Activated T-helper 17 cell treated with anti-CD3 and anti-CD28 coated beads, Interleukin-2, amount 50 U/mL, for 72 hours (primary cell): ENCODE measurements at places on chromosomes 12 and 14. TPM values are rescaled to one million over a fixed set of nuclear protein-coding genes. Genes with fewer than 3 reads are reported as not detected.

DNA sequence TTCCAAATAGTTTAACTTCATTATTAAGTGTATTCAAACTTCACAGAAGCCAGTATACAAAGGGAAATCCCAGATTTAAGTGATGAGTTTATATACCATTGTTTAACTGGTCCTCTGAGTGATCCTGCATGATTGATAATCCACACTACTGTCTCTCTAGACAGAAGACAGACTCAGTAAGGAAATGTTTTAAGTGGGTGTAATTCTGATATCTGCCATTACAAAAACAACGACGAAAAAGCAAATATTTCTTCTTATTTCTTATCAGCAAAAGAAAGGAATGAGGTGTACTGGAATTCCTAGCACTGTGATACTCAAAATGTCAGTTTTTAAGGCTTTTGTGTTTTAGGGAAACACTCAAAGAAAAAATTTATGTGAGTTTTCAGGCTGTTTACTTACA is 127.5 kb downstream of the GPHN start:
- ATAC-seq, result no peak

GRCh38 chr12:81991868-81992267 is 232.7 kb upstream of the PPFIA2 start:
- no peak for ATAC-seq

- no peak for ATAC-seq
Observed at GRCh38 chr12:67042697-67043131, 226.4 kb upstream of the CAND1 start.

GRCh38 chr14:101193106-101193844 is 289.8 kb upstream of the RTL1 start:
- ATAC-seq, result no peak

DNA sequence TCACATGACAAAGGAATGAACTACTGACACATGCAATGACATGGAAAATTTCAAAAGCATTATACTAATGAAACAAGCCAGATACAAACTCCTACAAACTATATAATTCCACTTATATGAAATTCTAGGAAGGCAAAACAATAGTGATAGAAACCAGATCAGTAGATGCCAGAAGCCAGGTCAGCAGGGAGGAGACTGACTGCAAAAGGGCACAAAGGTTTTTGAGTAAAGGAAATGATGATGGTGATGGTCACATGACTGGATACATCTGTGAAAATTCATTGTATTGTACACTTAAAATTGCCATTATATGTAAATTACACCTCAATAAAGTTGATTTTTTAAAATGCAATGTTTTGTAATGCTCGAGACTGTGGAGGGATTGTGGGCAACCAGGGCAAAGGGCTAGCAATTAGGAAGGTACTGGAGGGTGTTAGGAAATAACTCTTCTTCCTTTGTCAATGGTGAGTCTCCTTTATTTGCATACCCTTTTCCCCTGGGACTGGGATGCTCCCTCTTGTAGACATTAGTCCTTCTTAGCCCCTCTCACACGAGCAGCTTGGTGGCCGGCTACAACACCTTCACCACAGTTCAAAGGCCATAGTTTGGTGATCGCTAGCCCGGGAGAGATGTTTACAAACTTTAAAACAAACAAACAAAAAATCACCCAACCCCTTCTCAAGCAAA is 6.7 kb upstream of the PRPF40B start:
- no peak for ATAC-seq

DNA sequence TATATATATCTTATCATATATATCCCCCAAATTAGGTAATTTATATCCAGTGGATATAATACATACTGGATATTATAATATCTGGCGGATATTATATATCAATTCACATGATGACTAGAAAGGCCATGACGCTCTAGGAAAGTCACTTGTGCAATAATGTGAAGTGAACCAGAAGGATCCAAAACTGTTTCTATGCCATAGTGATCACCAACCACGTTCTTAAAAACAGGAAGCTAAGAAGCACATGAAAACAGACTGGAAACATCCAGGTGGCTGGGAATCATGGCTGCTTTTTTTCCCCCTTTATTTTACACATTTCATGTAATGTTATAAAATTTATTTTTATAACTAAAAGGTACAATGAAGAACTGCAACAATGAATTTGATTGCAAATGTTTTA is 1.4 kb downstream of the GUCY2C start:
- ATAC-seq, result no peak

GRCh38 chr12:53058674-53059433 is 9.0 kb downstream of the TNS2 start:
- ATAC-seq, result no peak

DNA sequence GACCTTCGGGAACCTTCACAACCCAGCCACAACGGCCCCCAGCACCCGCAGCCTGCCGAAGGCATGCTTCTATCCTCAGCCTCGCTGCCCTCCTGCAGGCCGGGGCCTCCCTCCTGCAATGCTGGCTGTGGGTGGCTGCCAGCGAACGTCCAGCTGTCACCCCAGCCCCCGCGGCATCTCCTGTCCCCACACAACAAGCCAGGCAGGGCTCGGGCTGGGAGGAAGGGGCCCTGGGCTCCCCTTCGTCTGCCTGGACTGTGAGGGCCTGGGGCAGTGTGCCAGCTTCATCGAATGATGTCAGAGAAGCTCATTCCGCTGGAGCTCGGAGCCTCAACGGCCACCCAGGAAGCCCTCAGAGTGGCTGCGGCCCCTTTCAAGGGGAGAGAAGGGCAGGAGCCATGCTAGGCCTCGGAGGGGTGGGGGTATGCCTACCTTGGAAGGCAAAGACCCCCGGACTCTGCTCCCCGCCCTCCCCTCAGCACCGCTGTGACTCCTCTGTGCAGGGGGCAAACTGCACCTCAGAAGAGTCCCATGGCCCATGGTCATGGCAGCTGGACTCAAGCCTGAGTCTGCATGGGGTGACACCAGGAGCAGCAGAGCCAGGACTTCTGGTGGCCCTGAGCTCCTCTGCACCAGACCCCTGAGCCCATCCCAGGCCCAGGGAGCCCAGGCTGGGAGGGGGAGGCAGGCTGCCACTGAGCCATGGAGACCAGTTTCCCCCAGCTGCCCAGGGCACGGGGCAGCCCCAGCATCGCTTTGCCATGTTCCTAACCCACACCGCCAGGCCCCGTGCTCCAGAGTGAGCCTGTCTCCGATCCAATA is 24.7 kb upstream of the C14orf180 start:
- no peak for ATAC-seq

GRCh38 chr12:2239381-2239871 is 186.6 kb downstream of the CACNA1C start:
- ATAC-seq, result no peak

- ATAC-seq, result no peak
Observed at GRCh38 chr14:68198713-68199495, 379.3 kb downstream of the RAD51B start.

- no peak for ATAC-seq
Observed at GRCh38 chr14:92690171-92691011, 58.0 kb downstream of the LGMN start.

- no peak for ATAC-seq
Observed at GRCh38 chr12:41202051-41202450, 13.9 kb downstream of the PDZRN4 start.

- no peak for ATAC-seq
Observed at GRCh38 chr14:101426466-101426865, 134.8 kb upstream of the DIO3 start.

DNA sequence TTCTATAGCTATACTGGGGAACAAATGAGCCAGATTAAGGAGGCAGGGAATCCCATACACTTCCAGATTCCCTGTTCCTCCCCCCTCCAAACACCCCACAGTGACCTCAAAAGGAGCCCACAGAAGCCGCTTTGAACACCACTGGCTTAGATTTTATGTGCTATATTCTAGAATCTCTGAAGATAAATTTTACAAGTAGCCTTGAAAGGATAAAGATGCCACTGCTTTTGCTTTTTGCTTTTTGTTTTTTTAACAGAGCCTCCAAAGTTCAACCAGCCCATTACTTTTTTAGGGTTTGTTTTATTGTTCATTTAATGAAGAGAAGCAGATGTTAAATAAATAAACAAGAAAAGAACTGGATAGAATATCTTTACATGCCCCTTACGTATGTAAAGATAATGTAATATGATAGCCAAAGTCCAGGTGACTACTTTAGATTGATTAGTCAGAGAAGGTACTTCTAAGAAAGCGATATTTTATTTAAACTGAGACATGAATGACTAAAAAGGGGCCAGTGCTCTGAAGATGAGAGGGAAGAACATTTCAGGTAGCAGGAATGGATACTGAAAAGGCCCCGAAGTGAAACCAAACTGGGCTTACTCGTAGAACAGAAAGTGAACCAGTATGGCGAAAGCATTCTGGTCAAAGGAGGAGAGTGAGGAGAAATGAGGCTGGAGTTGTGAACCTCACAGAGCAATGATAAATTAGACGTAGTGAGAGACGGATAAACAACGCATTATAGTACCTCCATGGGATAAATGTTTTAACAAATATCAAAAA is 44.6 kb downstream of the DUSP6 start:
- ATAC-seq, result peak; percentile 80

DNA sequence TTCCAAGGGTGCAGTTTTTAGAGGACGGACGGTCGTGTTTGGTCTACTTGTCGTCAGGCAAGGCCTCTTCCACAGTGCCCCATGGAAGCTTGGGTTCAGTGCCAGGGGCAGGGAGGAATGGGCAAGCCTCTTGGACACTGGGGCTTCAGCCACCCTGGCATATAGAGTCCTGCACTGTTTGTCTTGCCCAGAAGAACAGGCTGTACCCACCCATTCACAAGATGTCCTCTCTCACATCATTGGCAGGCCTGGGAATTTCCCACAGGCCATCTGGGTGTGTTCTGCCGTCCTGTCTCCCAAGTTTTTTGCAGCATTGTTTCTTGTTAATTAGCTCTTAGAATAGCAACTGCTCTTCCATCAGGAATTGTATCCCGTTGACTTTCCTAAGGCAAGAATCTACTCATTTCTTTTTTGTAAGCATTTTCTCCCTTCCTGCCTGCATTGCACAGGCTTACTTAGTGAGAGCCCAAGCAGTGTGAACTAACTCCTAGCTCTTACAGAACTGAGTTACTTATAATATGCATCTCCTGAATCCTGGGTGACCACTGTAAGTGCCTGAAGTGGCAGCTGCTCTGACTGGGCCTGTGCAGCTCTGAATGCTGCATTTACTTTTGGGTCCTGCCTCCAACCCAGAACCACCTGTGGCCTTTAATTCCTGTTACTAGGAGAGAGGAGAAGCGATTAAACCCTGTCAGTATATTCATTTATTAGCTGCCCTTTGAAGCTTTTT is 149.4 kb upstream of the HIF1A start:
- no peak for ATAC-seq

DNA sequence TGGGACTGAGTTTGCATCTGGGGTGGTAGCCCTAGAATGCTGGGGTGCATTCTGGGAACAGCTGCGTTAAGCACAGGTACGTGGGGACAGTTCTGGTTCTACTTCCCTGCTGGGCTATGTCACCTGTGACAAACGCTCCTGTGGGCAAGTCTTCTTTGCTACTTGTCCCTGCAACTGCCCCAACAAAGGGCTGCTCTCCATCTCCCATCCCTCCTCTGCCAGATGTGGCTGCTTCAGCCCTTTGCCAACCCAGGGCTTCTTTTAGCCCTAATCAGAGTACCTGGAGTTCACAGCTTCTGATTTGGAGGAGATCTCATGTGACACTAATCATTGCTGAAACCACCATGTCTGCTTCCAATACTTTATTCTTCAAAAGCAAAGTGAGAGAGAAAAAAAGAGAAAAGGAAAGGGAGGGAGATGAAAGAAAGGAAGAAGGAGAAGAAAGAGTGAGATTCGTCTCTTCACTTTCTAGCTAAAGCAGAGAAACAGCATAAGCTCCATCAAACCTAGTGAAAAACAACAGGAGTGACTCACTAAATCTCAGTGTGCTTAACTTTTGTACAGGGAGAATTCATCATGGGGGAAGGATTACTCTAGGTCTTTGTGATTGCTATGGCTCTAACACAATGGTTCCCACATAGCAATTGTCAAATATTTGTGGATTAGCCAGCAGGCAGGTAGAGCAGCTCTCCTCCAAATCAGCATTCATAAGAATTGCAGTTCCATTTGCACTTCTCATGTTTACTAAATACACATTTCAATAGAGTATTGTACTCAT is 174.8 kb downstream of the LRIG3 start:
- ATAC-seq, result no peak

- peak; percentile 61 for ATAC-seq
Observed at GRCh38 chr14:91417120-91417982, at the start of gene CCDC88C. CCDC88C (minus strand) TSS chr14:91417820; CDS start chr14:91417690, 130 bp downstream.

GRCh38 chr12:115920395-115921183 is 356.9 kb downstream of the MED13L start:
- no peak for ATAC-seq

DNA sequence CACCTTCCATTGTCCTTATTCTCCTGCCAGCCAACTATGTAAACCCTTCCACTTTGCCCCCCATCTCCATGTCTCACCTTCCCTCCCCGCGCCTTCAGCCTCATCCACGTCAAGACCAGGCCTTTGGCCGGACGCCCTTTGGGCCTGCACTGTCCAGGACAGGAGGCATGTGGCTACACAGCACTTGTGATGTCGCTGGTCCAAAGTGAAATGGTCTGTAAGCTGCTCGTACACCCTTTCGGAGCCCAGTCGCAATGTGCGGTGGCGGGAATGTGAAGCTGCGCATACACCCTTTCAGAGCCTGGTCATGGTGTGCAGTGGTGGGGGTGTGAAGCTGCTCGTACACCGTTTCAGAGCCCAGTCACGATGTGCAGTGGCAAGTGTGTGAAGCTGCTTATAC is 247.9 kb upstream of the RGS6 start:
- no peak for ATAC-seq

DNA sequence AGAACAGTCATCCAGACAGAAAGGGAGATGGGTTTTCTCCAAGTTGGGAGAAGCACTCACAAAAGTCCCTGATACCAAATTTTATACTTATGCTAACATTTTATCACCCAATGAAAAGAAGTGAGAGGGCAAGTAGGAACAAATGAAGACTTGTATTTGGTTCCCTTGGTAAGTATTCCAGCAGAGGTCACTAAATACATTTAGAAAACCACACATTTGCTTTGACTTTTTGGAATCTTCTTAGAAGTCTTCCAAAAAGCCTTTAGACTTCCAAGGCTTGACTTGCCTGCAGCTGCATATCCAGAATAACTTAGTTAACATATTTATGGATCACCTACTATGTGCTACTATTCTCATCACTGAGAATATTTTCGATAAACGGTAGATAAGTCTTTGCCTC is 3.1 kb upstream of the GYS2 start:
- ATAC-seq, result no peak

DNA sequence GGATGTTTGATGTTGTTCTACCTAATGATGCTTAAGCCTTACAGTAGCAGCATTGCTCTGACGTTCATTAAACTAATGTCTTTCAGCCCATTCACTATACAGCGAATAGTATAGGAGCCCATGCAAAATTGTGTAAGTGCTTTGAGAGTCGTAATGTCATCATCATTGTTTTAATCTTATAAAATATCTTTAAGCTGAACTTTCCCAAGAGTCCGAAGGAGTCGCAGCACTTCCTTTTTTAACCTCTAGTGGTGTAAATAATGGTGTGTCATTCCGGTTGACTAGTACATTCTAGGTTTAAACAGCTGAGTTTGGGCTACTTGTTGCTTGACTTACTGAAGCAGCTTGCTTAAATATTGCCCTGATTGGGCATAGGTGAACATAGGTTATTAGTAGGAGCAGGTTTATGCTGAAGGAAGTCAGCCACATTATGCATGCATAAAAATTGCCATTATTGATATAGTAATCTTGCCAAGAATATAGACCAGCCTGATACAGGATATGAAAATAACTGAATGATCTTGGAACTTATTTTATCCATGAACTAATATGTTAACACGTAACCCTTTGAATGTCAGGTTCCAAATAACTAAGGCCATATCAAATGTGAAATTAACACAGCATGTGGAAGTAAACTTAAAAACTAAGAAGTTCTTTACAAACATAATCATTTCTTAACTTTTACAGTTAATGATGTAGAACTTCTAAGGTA is 2.6 kb downstream of the WNK1 start:
- ATAC-seq, result peak; percentile 23

Gene SMCO2
- not detected for total RNA-seq

Gene NPFF
- total RNA-seq, result not detected

Gene CCND2
- total RNA-seq, result 404 TPM

Gene INHBE
- not detected for total RNA-seq

Gene SERPINA3
- total RNA-seq, result not detected
